ENCODE measurements at places on chromosomes 4 and X.

GRCh38 chr4:650951-651883, 22.9 kb downstream of the ATP5ME start:
- no peak for DNase-seq

DNA sequence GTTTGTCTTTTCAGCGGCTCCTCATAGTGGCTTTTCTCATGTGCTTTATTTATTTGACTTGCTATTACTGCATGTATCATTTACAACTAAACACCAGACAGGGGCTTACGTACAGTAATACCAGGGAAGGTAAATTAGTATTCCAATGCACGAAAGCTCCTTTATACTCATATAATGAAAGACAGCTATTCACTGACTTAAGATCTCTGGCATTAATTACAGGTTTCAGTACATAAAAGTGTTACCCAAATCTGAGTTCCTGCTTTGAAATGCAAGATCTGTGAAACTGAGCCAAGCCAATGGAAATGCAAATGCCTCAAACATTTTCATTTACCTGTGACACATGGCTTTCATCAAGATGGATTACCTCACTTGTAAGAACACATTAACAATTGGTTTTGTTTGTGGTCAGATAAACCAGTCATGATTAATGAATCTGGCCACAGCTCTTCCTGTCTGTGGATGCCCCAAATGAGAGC, 107.2 kb downstream of the ANAPC4 start:
- no peak for DNase-seq

DNA sequence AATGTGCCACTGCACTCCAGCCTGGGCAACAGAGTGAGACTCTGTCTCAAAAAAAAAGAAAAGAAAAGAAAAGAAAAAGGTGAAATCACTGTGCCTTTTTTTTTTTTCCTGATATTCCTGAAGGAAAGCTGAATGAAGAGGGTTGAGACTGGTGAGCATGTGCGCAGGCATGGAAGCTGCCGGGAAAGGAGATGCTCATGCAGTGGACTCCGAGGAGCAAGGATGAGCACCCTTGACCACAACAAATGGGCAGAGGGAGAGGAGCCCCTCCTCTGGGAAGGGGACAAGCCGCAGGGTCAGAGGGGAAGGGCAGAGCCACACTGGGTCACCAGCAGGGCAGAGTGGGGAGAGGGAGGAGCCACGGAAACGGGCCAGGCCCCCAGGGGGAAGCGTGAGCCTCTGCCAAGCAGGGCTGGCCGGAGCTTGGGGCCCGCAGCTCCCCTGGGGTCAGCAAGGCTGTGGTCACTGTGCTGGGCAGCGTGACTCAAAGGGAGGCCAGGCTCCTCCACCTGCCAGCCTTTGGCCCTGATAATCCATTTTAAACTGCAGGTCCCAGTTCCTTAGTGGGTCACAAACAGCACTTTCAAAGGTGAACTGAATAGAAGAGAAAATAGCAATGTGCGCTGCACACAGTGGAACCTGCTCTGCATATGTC, 79.8 kb downstream of the NAT8L start:
- DNase-seq: no peak

GRCh38 chr4:113825272-113825671, 63.7 kb upstream of the CAMK2D start:
- DNase-seq: no peak

GRCh38 chr4:1720163-1720983, 750 bp downstream of the TMEM129 start:
- no peak for DNase-seq

DNA sequence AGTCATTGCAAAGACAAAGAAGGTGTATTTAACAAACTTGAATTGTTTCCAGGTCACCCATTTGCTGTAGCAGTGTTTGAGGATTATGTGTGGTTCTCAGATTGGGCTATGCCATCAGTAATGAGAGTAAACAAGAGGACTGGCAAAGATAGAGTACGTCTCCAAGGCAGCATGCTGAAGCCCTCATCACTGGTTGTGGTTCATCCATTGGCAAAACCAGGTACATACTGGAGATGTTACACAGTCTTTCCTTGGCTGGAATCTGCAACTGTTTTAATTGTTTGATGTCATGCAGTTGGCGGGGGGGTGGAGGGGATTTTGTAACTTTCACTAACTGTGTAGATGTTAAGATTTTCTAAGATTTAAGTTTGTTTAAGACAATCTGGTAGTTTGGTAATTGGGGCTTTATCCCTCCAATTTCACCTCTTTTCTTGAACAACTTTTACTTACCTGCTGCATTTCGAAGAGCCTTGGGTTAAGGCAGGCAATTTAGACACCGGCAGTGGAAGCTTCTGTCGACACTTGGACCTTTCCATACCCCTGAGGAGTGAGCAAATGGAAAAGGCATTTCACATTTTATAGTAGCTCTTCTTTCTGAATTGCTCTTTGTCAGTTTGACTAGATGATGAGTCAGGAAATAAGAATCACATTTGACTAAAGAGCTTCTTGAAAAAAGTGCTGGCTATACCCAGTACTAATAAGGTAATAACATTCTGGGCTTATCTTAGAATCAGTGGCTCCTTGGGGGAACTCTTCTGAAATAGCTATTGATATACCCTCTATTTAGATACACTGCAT, 67.4 kb downstream of the EGF start:
- no peak for DNase-seq

DNA sequence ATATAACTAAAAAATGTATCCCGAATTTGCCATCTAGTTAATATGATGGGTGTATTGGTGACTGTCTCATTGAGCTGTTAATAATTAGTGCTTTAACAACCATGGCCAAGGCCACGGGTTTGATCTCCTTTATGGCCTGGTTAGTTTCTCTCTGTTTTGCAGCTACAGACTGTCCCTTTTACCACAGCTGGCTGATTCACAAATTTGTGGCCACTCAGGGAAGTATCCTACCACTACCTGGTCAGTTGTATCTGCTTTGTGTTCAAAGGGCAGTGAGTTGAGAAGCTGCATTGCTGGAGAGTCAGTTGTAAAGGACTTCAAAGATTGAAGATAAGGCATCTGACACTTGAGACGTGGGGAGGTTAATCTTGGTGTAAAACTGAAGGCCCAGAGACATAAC, 219.1 kb upstream of the BMP3 start:
- no peak for DNase-seq

- no peak for DNase-seq
Observed at GRCh38 chr4:676871-677235, 2.5 kb downstream of the MYL5 start.

- peak; percentile 58 for DNase-seq
Observed at GRCh38 chr4:122826553-122827257, at the start of gene FGF2. Gene FGF2 (plus strand): TSS chr4:122826831. CDS start chr4:122827175, 344 bp downstream.

DNA sequence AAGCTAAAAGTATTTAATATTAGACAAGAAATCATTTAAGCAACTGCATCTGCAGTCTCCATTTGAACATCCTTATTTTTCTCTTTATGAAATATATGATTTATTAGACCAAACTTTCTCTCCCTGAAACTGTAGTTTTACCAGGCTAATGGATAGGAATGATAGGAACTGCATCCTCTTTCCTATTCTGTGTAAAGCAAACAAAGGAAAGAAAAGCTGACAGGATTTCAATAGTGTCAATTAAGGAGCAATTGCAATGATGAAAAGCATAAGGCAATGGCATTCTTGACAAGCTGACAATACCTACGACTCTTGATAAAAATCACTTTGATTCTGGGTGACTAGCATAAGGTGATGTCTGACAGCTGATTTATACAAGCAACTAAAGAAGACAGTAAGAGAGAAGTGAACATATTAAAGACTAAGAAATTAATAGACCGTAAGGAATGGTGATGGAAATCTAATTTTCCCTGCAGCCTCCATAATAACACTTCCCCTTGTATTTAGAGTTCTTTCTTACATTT, 502.5 kb downstream of the TECRL start:
- DNase-seq: no peak

DNA sequence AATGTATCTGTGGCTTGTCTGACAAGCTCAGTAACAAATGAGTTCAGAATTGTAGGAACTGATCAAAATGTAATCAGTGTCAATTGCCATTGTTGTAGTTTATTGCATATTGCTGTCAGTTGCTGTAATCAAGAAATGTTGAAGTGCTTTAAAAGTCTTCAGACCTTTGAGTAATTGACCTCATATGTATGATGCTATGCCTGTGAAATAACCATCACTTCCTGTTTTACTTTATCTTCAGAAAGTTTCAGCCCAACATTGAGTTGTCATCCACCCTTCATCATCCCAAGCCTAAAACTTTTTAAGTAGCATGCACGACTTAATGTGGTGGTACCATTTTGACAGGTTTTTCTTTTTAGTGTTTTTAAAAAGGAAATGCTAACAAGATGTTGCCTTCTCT, 212.4 kb downstream of the ARHGAP10 start:
- no peak for DNase-seq

- no peak for DNase-seq
Observed at GRCh38 chrX:11913001-11913400, 155.0 kb downstream of the MSL3 start.

- DNase-seq: no peak
Observed at GRCh38 chrX:32520789-32521188, 690.6 kb downstream of the DMD start.

All from HEK293T (cell line).